ENCODE measurements at places on chromosomes 4 and X. TPM values are rescaled to one million over a fixed set of nuclear protein-coding genes. Genes with fewer than 3 reads are reported as not detected.
A peak's percentile ranks its signal among the peaks of the same experiment; 100 is the strongest.

DNA sequence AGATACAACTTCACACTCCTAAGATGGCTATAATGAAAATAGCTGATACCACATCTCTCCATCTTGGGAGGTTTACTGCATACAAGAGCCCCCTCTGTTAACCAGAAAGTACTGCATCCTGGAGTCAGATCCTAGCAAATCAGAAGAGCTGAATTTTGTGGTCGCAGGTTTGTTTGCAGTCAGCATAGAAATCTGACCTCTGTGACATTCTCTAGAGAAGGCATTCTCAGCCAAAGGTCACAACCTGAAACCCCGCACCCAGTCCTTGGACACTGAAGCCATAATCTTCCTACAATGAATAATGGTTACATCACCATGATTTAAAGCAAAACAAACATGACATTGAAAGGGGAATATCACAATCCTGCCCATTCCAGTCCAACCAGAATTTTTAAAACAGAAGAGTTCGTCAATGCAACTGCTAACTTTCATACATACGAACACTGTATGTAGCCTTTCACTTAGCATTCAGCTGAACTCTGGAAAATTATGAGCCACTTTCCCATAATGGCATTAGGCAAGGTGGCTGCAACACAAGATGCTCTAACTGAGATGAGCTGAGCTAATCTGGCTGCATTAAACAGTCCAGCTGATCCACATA, 17.6 kb downstream of the HS6ST2 start:
- no peak for DNase-seq

DNA sequence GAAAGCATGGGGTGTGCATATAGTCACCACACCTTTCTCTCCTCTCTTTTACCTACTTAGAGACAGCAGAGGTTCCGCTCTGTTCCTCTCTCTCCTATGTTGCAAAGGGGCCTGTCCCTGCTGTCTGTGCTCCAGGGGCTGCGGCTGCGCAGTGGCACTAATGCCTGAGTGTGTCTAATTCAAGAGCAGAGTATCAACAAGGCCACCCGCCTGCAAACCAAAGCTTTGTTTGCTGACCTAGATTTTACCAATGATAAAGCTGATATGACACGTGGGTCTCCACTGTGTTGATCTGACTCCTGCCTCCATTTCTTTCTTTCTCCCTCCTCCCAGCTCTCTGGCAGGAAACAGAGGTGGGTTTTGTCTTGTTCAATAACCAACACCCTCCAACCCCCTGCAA, 74.9 kb downstream of the NSG1 start:
- peak; percentile 61 for DNase-seq

GRCh38 chrX:17737710-17737985, 355 bp downstream of the SCML1 start:
- DNase-seq: no peak

The NSG1 gene
- total RNA-seq: 0.57 TPM
